ENCODE measurements at places on chromosomes 7 and 10. TPM values are rescaled to one million over a fixed set of nuclear protein-coding genes. Genes with fewer than 3 reads are reported as not detected.

PIK3CG gene
- total RNA-seq, result not detected

KLLN gene
- total RNA-seq, result 0.47 TPM

CLEC5A gene
- not detected for total RNA-seq

ZNF316 gene
- 11.0 TPM for total RNA-seq

IFIT1B gene
- total RNA-seq, result under 0.01 TPM

DNA2 gene
- 4.9 TPM for total RNA-seq

BEND7 gene
- total RNA-seq, result 0.63 TPM

FRMD4A gene
- 12.9 TPM for total RNA-seq

PAX2 gene
- total RNA-seq, result not detected

PIP gene
- total RNA-seq, result not detected

METTL27 gene
- total RNA-seq, result 11.8 TPM

WIPF3 gene
- total RNA-seq, result under 0.01 TPM

VWC2 gene
- total RNA-seq, result under 0.01 TPM

EBLN1 gene
- not detected for total RNA-seq

SNX10 gene
- total RNA-seq, result not detected

FFAR4 gene
- total RNA-seq, result not detected

RBP3 gene
- total RNA-seq, result not detected

ADRB1 gene
- total RNA-seq, result not detected

ARL3 gene
- total RNA-seq, result 8.4 TPM

BMPER gene
- total RNA-seq, result 7.4 TPM

PRTFDC1 gene
- 58.6 TPM for total RNA-seq

TMEM140 gene
- total RNA-seq, result 12.0 TPM

PNLIPRP3 gene
- total RNA-seq, result not detected

SH3PXD2A gene
- 12.0 TPM for total RNA-seq

GFRA1 gene
- total RNA-seq, result under 0.01 TPM

IGFBP3 gene
- 21.3 TPM for total RNA-seq

GDF2 gene
- not detected for total RNA-seq

DNAJC12 gene
- total RNA-seq, result 2.3 TPM

TWIST1 gene
- 127 TPM for total RNA-seq

VSTM4 gene
- total RNA-seq, result 5.5 TPM

PITX3 gene
- total RNA-seq, result 0.16 TPM

FAM107B gene
- total RNA-seq, result 24.1 TPM

JCAD gene
- 4.3 TPM for total RNA-seq

ZNF438 gene
- 3.3 TPM for total RNA-seq

SOSTDC1 gene
- not detected for total RNA-seq

LIPF gene
- not detected for total RNA-seq

NPFFR1 gene
- under 0.01 TPM for total RNA-seq

NRP1 gene
- 306 TPM for total RNA-seq

FAM241B gene
- total RNA-seq, result 0.09 TPM

UCN3 gene
- not detected for total RNA-seq

PLEKHS1 gene
- not detected for total RNA-seq

NKX2-3 gene
- not detected for total RNA-seq

CPVL gene
- 0.16 TPM for total RNA-seq

CCL26 gene
- 1.4 TPM for total RNA-seq

OR2A5 gene
- total RNA-seq, result not detected

MALRD1 gene
- total RNA-seq, result 0.16 TPM

FAM25G gene
- not detected for total RNA-seq

TPK1 gene
- 4.0 TPM for total RNA-seq

PARD3 gene
- total RNA-seq, result 38.4 TPM

NSUN5 gene
- 11.8 TPM for total RNA-seq
